ENCODE measurements at places on chromosomes 3 and 15. TPM values are rescaled to one million over a fixed set of nuclear protein-coding genes. Genes with fewer than 3 reads are reported as not detected.
A peak's percentile ranks its signal among the peaks of the same experiment; 100 is the strongest.

DNA sequence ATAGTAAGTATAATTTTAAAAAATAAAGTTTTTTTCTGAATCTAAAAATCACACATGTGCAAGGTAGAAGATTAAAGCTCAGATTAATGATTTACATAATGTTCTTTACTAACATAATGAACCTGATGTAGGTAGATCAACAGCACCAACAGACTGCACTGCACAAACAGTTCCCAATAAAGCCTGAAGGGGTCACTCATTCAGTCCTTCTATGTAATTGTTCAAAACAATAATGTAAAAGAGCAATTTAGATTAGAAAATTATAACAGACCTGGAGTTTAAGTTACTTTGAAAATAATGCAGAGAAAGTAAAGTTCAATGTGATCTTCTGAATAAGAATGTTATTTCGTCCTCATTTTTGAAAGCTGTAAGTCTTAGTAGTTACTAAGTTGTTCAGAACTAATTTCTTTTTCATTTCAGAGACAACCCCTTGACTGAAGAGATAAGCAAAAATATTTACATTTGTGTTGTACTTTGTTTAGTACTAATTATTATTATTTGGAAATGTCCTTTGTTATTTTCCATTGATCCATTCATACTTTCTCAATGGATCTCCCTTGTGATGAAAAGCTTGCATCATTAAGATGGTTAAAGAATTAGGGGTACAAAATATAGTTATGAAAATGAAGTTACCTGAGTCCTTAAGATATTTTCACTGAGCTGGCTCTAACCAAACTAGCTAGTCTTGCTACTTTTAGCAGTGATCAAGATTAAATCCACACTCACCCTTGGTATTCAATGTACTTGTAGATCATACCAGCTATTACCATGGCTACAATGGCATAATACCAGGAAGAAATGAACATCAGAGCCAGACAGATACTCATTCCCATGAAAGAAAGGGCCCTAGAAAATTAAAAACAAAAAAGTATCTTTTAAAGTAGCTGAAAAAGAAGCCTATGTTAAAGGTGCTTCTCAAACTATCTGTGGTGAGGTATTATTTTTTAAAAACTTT is 16.8 kb downstream of the EMC4 start:
- DNase-seq: no peak

DNA sequence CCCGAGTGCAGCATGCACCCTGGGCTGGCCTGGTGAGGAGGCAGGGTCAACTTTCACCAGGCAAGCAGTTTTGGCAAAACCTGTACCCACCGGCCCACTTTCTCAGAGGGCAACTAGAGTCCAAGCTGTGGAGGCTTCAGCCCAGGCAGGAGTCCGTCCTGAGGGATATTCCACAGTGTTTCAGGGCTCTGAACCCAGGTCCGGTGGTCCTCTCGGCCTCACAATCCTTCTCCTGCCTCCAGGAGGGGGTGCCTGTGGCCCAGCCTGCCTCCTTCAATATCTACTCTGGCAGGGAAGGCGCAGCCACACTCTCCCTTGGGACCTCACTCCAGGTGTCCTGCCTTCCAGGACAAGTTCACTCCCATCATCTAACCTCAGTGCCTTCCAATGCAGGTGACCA is 3.9 kb downstream of the PLA2G4E start:
- DNase-seq: no peak

DNA sequence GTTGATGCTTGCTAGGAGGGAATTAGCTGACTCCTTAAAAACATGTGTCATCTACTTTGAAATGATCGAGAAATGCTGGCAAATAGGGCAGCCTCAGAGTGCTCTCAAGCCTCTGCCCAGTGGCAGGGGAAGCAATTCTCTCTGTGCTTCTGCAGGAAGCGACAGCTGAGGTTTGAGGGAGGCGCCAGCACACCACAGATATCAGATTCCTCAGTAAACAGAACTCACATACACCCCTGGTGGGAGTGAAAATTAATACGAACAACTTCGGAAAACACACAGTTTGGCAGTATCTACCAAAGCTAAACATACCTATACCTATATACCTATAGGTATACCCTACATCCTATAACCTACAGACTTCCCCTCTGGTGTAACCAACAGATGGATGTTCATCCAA is 61.3 kb downstream of the NSMCE3 start:
- no peak for DNase-seq

- DNase-seq: no peak
These were observed 5.8 kb downstream of the NECTIN3 start for GRCh38 chr3:111077369-111077768.

DNA sequence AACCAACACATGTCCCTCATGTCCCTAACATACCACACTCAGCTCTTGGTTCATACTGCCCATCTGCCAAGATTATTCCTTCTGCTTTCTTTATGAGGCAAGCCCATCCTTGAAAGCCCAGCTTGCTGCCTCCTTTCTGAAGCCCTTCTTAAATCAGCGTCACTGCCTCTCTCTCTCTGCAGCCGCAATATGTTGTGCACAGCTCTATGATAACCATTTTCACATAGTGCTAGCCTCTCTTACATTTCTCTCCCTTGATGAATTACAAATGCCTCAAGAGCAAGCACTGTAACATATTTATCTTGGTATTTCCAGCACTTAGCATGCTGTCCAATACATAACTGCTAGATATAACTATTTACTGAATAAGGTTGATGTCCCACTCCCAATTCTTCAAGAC is 86.5 kb downstream of the TNIK start:
- DNase-seq: no peak

- no peak for DNase-seq
These were observed 76.2 kb downstream of the DCUN1D1 start for GRCh38 chr3:182904164-182904563.

DNA sequence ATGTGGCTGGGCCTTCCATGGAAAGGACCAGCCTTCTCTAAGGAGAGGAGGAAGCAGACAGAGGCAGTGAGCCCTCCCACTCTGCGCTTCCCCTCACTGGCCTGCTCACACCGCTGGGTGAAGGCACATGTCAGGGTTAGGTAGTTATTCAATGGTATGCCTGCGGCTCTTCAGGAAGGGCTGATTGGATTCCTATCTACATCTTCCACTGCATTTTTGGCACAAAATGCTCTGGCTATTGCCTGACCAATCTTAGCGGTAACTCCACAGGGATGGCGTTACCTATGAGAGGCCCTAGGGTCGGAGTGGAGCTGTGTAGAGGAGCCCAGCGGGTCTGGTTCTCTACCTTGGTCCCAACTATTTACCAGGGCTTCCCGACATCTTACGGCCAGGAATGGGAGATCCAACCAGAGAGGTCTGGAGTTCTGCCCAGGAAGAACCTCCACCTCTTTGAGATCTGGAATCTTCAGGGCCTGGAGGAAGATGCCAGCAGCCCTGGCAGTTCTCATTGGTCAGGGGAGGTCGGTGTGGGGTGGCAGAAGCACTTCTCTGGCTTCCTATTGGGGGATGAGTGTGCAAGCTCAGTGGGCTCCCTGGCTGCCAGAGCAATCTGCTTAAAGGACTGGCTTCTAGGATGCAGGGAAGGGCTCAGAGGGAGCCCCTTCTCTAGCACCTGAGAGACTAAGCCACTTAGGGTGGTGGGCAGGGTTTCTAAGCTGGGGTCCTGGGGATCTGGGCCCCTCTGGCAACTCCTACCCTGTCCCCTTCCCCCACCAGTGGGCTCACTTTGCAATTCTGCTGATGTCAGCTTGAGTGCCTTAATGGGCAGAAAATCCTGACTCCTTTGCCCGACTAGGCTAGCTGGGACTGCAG is 24.3 kb downstream of the SNX33 start:
- DNase-seq: peak; percentile 60

GRCh38 chr3:27451842-27452241 is 32.3 kb downstream of the SLC4A7 start:
- DNase-seq: no peak

- no peak for DNase-seq
These were observed 34.5 kb upstream of the GABRG3 start for GRCh38 chr15:26936502-26936901.

DNA sequence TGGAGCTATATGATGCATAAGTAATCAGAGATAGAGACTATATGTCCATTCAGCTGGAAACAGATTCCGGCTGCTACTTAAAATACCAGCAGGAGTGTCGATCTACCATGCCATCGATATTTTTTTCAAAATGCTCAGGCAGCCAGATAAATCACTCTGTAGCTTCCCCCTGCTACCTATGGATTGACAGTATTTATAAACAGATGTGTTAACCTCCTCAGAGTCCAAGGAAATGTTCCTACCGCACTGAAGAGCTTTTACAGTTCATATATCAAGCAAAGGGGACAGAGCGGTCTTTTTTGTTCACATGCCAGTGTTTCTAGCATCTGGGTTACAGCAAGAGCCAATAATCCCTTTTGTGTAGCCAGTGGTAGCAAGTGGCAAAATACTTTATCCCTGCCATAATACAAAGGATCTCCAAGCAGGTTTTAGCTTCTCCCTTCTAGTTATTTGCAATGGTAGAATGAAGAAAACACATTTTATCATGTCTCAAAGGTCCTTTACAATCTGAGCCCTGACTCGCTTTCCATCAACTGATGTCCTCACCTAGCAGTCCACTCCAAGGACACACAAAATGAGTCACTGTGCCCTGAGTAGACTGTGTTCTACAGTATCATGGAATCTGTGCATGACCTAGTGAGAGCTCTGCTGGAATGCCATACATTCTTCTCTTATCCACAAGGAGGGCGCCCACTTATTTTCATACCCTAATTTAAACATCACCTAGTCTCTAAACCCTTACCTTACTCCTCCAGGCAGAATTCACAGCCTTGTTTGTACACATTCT is 507.0 kb downstream of the TBL1XR1 start:
- no peak for DNase-seq

DNA sequence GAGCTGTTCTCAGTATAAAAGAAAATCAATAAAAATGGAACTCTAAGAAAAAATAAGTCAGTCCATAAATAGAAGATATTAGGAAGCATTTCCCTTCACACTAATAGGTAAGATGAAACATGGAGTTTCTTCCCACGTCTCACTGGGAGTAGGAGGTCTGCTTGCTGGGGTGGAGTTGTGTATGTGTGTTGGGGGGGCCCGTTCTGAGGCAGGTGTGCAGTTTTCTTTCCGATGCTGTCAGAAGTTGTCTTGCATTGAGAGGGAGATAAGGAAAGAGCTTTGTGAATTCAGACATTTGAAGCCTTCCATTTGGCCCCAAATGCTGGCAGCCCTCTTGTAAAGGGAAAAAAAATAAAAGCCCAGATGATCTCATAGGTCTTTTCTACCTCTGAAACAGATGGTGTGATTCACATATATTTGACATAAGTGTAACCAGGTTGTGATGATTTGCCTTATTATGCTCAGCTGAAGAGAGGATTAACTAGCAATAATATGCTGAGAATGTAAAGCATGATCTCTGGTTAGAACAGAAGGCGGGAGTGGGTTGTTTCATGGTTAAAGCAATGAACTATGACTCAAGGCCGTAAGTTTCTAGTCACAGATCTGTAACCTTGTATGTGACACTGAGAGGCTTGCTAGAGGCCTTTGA is 8.8 kb downstream of the RASGRP1 start:
- no peak for DNase-seq

- no peak for DNase-seq
These were observed 52.2 kb downstream of the RETNLB start for GRCh38 chr3:108705045-108705444.

DNA sequence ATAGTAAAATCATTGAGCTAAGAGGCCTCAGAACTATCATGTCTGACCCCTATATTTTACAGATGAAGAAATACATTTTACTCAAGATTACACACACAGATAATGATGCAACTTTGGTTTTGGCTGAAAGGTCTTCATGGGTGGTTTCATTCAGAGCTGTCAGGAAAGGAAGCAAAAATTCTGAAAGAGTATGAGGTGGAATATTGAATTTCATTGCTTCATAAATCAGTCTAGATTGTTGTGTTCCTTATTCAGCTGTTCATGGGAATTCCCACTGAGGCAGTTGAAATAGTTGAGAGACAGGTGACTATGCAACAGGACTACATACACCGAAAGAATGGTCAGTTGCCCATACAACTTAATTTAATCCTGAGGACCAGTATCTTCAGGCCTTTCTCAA is 39.4 kb downstream of the CD200 start:
- DNase-seq: no peak

The NPAP1 gene
- total RNA-seq: not detected

The C3orf49 gene
- total RNA-seq: not detected

The B4GALT4 gene
- 26.7 TPM for total RNA-seq

Data from sciatic nerve (tissue), 2 donors.